ENCODE measurements at places on chromosomes 11 and 22.

- DNase-seq = no peak
Measured at GRCh38 chr11:6733326-6734275, 38.2 kb downstream of the OR2AG2 start.

DNA sequence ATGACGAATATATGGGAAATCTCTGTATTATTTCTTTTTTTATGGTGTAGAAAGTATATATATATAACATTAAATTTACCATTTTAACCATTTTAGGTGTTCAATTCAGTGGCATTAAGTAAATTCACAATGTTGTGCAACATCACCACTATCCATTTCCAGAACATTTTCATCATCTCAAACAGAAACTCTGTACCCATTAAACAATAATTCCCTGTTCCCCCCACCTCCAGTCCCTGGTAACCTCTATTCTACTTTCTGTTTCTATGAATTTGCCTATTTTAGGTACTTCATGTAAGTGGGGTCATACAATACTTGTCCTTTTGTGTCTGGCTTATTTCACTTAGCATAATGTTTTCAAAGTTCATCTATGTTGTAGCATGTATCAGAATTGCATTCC, 15.3 kb upstream of the PTS start:
- DNase-seq = no peak

- peak; percentile 66 for DNase-seq
Measured at GRCh38 chr11:75328426-75329277, 22.8 kb downstream of the ARRB1 start.

GRCh38 chr22:28171712-28172111, 252.7 kb upstream of the PITPNB start:
- no peak for DNase-seq

DNA sequence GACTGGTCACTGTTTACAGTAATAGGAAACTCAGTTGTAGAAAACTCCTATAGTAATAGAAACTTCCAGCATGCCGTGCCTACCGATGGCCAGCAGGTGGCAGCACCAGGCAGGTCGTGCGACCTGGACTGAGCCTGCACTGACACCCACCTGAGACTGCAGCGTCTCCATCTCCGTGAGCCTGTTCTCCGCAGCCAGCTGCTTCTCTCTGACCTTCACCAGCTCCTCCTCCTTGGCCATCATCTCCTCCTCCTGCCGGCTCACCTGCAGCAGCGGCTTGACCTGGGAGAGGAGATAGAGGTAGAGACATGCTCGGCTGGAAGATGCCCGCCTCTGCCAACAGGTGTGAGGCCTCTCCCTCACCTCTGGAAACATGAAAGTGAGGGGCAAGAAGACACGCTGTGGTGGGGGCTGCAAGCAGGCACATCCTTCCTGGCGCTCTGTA, 48.5 kb downstream of the APOL1 start:
- peak; percentile 79 for DNase-seq

GRCh38 chr22:45516923-45517675, 14.4 kb downstream of the FBLN1 start:
- no peak for DNase-seq

GRCh38 chr11:6099577-6099976, 7.9 kb upstream of the OR56B4 start:
- DNase-seq = no peak

- DNase-seq = no peak
Measured at GRCh38 chr22:47168441-47168840, 406.0 kb downstream of the TBC1D22A start.

DNA sequence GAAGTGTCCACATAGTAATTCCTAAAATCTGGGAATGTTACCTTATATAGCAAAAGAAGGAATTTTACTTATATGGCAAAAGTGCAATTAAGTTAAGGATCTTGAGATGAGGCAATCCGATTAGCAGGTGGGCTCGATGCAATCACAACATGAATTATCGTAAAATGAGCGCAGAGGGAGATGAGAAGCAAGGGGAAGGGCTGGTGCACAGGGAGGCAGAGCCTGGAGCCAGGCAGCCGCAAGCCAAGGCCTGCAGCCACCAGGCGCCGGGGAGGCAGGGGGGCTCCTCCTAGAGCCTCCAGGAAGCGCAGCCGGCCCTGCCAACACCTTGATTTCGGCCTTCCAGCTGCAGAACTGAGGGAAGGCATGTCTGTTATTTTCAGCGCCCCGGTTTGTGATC, 85.7 kb downstream of the CELSR1 start:
- DNase-seq = no peak

- peak; percentile 57 for DNase-seq
Measured at GRCh38 chr11:70397336-70397982, 870 bp upstream of the CTTN start.

- no peak for DNase-seq
Measured at GRCh38 chr11:70242885-70243284, 27.6 kb upstream of the PPFIA1 start.

DNA sequence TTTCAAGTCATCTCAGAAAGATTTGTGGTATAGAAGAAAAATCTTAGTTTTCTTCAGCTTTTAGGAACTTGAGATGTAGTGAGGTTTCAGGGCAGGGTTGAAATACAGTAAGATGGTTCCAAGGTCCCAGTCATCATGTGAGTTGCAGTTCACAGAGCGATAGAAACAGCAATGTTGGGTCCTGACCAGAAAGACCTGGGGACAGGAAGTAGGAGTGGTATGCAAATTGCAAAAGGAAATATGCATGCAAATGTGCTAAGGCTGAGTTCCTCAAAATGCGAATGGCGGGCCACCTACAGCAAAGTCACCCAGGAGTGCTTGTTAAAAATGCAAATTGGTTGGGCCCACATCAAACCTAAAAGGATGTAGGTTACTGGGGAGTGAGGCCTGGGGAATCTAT, 1032.7 kb upstream of the TENM4 start:
- DNase-seq = no peak

GRCh38 chr22:47486569-47487312, 724.3 kb downstream of the TBC1D22A start:
- no peak for DNase-seq

- DNase-seq = no peak
Measured at GRCh38 chr11:75166791-75167190, 15.9 kb downstream of the SLCO2B1 start.

DNA sequence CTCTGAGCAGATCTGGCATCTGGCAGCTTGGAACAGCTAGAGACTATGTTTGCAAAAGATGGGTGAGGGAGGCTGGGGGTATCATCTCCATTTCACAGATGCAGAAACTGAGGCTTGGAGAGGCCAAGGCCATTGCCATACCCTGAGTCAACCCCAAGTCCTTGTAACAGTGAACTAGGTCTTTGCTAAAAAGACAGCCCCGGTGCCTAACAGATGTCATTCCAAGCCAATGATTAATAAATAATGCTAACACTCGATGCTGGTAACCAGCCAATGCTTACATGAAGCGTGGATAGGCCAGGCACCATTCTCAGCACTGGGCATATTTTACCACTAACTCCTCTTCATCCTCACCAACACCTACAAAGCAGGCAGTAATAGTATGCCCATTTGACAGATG, 164.0 kb downstream of the MN1 start:
- no peak for DNase-seq

GRCh38 chr22:21051145-21051830, 5.5 kb downstream of the LRRC74B start:
- DNase-seq = no peak

GRCh38 chr11:63672936-63673539, 1.9 kb upstream of the ATL3 start:
- DNase-seq = no peak

- DNase-seq = peak; percentile 44
Measured at GRCh38 chr11:29255401-29255800, 761.4 kb downstream of the KCNA4 start.

DNA sequence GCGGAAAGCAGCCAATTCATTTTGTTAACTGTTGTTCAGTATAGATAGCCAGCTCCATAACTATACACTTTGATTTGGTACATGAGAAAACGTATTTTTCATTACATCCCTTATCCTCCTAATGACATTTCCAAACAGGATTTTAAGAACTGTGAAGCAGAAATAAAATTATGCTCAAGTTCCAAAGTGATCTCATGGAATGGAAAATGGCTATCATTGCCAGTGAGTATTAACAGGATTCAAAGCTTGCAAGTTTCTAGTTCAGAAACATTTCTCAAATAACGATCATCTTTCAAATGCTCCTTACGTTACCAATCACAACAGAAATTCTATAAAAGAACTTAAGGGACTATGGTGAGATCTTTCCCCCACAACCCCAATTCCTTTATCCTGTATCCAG, 53.7 kb downstream of the CADM1 start:
- DNase-seq = no peak

- no peak for DNase-seq
Measured at GRCh38 chr22:23098718-23099530, 28.6 kb downstream of the GNAZ start.

GRCh38 chr11:69075421-69076128, 26.8 kb downstream of the TPCN2 start:
- no peak for DNase-seq

DNA sequence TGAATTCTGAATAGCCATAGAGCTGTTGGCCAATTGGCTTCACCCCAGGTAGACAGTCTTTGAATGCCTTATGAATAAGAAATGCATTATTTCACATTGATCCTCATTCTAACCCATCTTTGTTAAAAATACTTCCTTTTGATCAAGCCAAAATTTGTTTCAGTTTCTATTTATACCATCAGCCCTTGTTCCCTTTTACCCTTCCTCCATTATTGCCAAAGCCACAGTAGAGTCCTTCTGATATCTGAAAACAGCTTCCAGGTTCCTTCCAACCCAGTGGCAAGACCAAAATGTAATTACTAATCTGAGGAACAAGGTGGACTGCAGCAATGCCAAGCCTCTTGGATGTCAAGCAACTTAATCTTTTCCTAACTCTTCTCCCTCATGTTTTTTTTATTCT, 458.8 kb downstream of the BUD13 start:
- DNase-seq = no peak

DNA sequence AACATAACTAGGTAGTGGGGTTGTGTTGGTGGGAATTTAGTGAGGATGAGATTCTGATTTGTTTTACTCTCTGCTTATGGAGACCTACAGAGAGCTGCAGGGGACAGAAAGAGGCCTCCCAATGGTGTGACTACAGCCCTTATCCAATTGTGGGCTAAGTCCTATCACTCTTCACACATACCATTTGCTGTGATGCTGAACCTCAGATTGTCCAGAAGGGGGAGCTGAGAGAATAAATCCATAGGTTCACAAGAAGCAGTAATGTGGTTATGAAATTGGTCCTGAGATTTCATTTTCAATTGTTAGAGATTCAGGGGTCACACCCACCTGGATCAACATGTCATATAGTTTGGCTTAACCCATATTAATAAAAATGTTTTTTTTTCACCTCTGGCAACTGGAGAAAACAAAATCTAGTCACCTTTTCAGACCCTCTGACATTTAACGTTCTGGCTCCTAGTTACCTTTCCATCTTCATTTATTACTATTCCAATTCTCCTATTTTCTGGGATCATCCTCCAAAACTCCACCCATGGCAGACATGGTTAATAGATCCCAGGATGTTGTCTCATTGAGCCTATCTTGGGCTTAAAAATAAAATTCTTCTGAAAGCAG, 53.3 kb upstream of the PTPN5 start:
- DNase-seq = peak; percentile 47

- no peak for DNase-seq
Measured at GRCh38 chr11:128848815-128849455, 18.2 kb downstream of the KCNJ1 start.

- DNase-seq = no peak
Measured at GRCh38 chr11:12100841-12101242, 9.5 kb upstream of the MICAL2 start.

GRCh38 chr11:56783448-56784041, 35.0 kb upstream of the OR9G4 start:
- DNase-seq = peak; percentile 42

DNA sequence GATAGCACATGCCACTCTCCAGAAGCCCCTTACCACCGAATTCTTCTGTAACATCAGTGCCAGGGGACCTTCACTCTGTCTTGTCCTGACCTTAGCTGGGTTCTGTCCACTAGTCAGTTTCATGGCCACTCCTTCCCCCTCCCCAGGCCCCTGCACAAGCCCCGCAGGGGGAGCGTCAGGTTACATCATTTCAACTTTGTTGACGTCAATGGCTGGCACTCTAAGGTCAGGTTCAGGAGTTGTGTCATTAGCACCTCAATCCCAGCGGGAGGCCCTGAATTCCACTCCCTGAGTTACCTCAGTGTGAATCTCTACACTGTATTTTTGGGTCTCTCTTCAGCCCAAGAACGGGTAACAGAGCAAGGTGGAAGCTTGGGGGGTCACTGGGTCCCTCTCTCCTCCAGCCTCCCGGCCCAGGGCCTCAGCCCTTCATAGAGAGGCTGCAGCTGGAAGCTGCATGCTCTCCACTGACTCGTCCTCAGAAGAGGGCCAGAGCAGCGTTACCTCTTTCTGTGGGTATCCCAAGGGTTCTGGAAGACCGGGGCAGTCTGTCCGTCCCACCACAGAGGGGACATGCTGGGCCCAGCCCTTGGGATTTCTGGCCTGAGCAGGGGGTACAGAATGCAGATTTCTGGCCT, 10.3 kb downstream of the USH1C start:
- no peak for DNase-seq

DNA sequence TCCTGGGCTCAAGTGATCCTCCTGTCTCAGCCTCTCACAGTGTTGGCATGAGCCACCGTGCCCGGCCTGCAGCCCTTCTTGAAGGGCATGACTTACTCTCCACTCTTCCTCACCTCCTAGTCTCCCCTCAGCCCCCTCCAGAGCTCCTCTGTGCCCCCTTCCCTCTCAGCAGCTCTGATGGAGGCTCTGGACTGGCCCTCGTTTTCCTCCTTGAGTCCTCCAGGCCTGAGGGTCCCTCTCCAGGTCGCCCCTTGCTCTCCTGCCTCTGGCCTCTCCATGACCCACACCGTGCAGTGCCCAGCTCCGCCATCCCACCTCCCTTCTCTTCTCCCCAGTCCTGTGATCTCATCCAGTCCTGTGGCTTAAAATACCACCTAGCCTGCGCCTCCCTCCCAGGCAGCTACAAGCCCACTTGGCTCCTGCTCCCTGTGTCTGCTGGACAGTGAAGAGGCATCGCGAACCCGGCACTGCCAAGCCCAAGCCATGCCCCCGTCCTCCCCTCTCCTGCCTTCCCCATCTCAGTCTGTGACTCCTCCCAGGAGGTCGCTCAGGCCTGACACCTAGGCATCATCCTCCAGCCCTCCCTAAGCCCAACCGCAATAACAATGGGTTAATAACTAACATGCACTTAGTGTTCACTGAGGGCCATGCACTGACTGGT, 11.9 kb downstream of the KCNJ4 start:
- no peak for DNase-seq

DNA sequence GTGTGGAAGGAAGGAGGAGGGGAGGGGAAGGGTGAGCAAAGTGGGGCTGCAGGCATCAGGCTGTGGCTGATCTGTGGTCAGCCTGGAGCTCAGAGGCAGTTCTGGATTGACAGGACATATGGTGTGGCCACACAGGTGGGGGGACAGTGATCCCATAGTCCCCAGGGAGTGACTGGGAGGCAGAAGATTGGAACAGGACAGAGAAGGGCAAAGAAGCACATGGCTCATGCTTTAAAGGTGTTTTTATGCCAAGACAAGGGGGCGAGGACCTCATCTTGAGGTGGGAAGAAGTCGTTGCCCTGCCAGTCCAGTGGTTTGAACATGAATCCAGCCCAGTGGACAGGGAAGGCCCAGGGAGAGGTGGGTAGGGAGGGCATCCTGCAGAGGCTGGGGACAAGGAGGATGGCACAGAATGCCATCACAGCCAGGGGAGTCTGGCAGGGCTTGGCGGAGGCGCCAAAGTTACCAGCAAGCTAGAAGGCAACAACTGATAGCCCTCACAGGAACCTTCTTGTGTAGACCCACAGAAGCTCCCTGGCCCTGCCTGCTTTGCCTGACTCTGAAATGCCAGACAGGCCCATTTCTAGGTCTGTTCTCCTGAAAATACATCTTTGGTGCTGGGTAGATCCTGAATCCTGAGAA, 3.1 kb downstream of the BET1L start:
- DNase-seq = no peak

- no peak for DNase-seq
Measured at GRCh38 chr11:131506348-131506747, 135.9 kb downstream of the NTM start.
